Right renal cortex interstitium (tissue), 3 donors: ENCODE measurements at places on chromosomes 11 and 22.

- DNase-seq: no peak
Measured at GRCh38 chr22:35972559-35972958, 56.1 kb downstream of the RBFOX2 start.

DNA sequence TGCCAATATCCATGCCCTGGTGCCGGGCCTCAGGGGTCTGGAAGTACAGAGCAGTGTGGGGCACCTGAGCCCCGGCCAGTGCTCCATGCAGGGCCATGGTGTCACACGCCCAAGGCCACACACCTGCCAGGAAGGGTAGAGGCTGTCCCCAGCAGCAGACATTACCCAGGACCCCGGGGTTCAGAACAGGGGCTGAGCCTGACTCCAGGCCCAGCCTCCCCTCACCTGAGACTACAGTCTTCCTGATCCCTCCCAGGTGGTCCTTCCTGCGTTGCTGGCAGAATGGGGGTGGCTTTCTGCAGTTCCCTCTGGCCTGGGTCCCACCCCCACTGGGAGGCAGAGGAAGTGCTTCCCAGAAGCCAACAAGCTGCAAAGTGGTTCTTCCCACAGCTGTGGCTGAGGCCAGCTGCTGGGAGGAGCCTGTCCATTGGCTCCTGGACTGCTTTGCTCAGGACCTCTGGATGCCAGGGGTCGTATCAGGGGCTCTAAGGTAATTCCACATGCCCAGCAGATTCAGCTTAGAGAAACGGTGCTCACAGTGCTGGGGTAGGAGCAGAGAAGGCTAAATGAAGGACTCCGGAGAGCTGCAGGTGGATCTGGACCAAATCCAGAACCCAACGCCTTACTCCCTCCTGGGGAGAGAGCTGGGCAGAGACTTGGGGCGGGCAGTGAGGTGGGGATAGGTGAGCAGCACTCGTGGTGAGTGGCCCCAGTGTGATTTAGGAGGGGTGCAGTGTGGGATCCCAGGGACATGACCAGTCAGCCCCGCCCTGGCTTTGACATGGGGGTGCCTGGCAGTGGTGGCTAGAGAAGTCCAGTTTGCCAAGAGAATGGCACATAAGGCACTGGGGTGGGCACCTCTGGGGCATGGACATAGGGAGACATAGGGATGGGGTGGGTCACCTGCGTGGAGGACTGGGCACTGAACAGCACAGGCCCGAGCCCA is 12.6 kb downstream of the TCIRG1 start:
- DNase-seq: no peak

DNA sequence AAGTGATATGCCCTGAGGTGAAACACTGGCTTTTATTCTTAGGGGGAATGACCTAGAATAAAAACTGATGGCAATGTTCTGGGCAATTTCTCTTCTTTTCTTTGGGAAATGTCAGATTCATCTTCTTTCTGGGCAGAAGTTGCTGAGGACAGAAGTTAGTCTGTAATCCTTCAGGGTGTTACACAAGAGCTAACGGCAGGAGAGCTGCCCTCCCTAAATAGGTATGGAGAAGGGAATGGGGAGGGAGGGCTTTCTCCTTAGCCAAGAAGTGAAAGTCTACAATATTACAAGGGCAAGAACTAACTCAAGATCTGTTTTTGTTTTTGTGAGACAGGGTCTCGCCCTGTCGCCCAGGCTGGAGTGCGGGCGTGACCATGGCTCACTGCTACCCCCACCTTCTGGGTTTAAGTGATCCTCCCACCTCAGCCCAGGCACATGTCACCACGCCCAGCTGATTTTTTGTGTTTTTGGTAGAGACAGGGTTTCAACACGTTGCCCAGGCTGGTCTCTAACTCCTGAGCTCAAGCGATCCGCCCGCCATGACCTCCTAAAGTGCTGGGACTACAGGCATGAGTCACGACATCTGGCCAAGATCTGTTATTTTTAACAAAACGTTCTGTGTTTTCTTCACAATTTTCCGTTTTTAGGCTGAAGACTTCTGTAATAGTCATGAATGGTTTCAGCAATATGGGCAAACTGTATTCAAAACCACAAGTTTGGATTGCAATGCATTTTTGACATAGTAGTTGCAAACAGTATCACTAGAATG is 7.2 kb downstream of the PIWIL4 start:
- no peak for DNase-seq

- no peak for DNase-seq
Measured at GRCh38 chr11:91164452-91164822, 941.6 kb upstream of the CHORDC1 start.

- no peak for DNase-seq
Measured at GRCh38 chr11:1041149-1041467, 4.6 kb upstream of the MUC6 start.
